ENCODE measurements at places on chromosomes 16 and 17. TPM values are rescaled to one million over a fixed set of nuclear protein-coding genes. Genes with fewer than 3 reads are reported as not detected.

- no peak for DNase-seq
Measured at GRCh38 chr17:4898351-4898750, 985 bp upstream of the C17orf107 start.

DNA sequence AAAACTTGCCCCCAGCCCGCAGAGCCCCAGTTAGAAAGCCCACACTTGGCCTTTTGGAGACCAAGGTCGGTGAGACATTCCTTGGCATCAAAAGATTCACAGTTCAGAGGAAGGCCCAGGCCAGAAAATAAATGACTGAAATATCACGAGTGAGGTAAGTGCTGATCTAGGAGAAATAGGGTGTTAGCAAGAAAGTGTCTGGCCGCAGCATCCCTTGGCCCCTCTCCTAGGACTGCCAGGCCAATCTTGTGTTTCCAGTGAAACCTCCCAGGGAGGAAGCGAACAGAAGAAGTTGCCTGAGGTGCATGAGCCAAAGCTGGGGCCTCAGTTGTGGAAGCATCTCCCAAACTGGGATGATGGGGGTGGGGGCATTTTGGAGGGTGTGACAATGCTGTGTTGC lies 22.5 kb upstream of the NSMCE1 start:
- DNase-seq = no peak

The CTF1 gene
- polyA plus RNA-seq = 1.5 TPM

The AATK gene
- polyA plus RNA-seq = 4.1 TPM

The HOXB1 gene
- not detected for polyA plus RNA-seq

The ARRB2 gene
- polyA plus RNA-seq = 51.7 TPM

The PFN1 gene
- polyA plus RNA-seq = 1,404 TPM

GRCh38 chr16:12586701-12587100 lies 217.0 kb downstream of the CPPED1 start:
- no peak for DNase-seq

DNA sequence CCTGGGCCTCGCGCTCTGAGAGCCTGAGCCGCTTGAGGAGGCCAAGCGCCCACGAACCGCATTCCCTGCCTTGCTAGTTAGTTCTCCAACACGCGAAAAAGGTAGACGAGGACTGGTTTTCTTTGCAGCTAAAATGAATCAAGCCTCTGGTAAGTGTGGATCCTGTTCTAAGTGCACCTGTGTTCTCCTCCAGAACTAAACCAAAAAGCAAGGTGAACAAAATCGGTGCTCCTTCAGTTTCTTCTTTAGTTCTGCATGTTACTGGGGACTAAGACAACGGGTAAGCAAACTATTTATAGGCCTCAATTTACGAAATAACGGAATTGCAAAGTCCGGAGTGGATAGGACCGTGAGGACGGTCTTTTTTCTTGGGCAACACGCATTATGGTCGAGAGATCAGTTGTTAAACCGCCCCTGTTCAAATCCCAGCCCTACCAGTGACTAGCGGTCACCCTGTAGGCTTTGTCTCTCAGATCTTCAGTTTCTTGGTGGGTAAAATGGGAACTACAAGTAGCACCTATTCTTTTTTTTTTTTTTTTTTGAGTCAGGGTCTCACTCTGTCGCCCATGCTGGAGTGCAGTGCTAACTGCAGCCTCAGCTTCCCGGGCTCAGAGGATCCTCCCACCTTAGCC lies 993 bp upstream of the ANKRD11 start:
- no peak for DNase-seq

GRCh38 chr17:39217734-39218369 lies 7.9 kb downstream of the STAC2 start:
- no peak for DNase-seq

DNA sequence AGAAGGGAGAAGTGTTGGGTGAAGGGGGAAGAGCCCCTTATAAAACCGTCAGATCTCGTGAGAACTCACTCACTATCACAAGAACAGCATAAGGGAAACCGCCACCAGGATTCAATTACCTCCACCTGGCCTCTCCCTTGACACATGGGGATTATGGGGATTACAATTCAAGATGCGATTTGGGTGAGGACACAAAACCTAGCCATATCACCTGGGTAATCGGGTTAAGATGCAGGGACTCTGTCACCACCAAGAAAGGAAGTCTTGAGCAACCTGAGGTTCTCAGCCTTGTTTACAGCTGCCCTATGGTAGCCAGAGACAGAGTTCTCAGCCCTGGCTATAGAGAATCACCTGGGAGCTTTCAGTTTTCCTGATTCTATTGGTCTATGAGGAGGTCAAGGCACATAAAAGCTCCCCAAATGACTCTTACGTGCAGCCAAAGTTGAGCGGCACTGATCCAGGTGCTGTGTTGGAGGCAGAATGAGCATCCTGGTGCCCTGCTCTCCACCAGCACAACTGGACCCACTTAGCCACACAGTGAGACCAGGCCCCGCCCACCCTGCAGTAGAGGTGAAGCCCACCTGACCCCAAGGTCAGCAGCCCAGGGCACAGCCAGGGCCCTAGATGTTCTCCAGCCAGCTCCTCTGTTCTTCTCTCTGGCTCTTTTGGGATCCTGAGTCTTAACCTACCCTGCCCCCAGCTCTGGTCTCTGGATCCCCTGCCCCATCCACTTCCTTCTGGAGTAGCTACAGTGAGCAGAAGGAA lies 138.5 kb upstream of the CDH5 start:
- DNase-seq = no peak

DNA sequence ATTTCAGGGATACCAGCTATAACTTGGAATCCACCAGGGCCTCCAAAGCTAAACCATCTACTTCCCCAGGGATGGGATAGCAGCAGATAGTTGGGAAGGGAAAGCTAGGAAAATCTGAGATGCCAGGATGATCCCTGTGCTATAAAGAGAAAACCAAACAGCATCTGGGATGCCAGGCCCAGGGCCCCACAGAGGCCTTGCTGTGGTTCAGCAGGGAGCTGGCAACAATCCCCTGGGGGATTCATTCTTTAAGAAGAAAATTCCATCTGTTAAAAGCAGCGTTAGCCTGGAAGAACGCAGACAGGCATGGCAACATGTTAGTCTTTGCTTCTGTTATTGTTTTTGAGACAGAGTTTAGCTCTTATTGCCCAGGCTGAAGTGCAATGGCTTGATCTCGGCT lies 16.6 kb downstream of the MYO18A start:
- DNase-seq = no peak

DNA sequence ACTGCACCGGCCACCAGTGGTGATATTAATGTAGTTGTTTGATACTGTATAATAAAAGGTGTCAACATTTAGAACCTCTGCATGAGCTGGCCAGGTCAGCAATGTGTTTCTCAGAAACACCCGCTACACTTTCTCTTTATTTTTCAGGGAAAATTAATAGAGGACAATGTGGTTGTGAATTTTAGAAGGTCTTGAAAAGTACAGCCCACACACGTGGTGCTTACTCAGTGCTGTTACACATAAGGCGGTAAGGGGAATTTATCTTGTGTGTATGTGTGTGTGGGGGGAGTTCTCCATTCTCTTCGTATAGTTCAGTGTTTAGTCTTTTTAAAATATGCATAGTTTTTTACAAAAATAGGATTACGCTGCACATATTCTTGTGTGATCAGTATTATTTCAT lies 4.4 kb upstream of the ZFP1 start:
- no peak for DNase-seq

DNA sequence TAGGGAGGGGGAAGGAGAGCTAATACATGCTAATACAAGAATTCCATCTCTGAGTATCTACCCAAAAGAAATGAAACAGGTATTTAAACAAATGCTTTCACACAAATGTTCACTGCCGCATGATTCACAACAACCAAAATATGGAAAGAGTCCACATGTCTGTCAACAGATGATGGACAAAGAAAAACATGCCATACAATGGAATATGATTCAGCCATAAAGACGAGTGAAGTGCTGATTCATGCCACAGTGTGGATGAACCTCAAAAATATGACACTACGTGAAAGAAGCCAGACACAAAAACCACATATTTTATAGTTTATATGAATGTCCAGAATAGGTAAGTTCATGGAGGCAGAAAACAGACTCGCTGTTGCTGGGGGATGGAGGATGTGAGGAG lies 321.4 kb downstream of the FOXL1 start:
- DNase-seq = no peak

DNA sequence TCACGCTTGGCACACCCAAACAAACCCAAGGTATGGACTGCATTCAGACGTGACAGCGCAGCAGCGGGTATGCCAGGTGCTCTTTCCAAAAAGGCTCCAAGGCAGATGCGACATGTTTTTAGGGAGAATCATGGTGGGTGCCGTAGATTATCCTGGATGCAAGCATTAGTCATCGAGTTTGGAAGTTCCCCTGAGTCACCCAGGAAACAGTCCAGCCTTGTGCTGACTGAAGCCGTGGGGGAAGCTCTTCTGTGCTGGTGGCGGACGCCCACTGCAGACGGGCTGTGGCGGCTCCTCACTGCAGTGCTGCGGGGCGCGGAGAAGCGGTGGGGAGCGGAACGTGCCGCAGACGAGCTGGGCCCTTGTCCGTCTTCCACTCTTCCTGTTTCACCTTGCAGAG lies 13.9 kb downstream of the JPT2 start:
- no peak for DNase-seq

The FLYWCH2 gene
- 30.7 TPM for polyA plus RNA-seq

- DNase-seq = peak; percentile 95
Measured at GRCh38 chr17:75872434-75873351, 5.7 kb downstream of the TRIM47 start.

GRCh38 chr17:69709441-69709840 lies 294.9 kb downstream of the MAP2K6 start:
- no peak for DNase-seq

The PPY gene
- polyA plus RNA-seq = not detected

The CHD9 gene
- polyA plus RNA-seq = 20.1 TPM

The USP31 gene
- 0.60 TPM for polyA plus RNA-seq

- peak; percentile 78 for DNase-seq
Measured at GRCh38 chr17:77433385-77434135, 292.8 kb downstream of the SEC14L1 start.

GRCh38 chr17:32976605-32977004 lies 15.0 kb upstream of the SPACA3 start:
- DNase-seq = no peak

DNA sequence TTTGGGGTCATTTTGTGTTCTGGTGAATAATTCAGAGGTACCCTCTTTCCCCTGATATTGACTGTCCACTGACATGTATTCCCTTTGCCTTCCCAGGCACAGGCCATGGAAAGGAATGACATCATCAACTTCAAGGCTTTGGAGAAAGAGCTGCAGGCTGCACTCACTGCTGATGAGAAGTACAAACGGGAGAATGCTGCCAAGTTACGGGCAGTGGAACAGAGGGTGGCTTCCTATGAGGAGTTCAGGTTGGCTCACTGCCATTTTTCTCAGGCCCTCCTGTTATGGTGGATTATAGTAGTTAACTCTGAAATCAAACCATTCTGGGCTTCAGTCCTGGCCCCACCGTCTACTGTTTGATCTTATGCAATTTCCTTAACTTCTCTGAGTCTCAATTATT lies 1.6 kb upstream of the EFTUD2 start:
- DNase-seq = peak; percentile 83

GRCh38 chr17:44390250-44390870 lies 911 bp upstream of the ITGA2B start:
- no peak for DNase-seq

The SPNS3 gene
- polyA plus RNA-seq = not detected

DNA sequence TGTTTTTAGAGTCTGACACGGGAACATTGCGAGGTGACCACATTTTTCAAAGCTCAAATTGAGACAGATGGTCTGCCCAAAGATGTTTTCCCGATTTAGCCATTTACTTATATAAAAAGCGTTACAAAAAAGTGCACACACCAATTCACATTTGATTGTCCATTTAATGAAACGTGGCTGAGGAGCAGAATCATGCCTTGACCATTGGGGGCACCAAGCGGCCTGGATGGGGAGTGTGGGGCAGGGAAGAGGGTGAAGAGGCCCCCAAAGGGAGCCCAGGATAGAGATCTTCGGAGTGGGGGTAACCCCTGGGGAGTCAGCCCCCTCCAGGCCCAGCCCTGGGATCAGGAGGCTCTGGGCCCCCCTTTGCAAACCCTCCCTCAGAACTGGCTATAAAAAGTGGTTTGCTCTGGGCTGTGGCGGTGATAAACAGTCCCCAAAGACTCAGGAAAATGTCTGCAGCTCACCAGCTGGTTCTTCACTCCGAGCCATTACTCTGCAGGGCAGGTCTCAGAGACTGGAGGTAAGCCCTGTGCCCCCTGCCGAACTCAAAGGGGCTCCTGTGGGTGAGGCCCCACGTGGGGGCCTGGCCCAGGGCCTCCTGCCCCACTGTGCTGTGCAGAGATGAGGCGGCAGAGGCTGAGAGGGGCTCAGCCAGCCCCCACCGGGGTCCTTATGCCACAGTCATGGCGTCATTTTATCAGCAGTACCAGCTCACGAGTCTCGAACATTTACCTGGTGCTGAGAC lies 105.9 kb upstream of the SEC14L1 start:
- DNase-seq = no peak

- no peak for DNase-seq
Measured at GRCh38 chr17:29169806-29170591, 10.2 kb downstream of the MYO18A start.

The NHLRC4 gene
- polyA plus RNA-seq = 0.60 TPM

The NUP93 gene
- polyA plus RNA-seq = 13.8 TPM

- DNase-seq = peak; percentile 63
Measured at GRCh38 chr17:10243883-10244844, 45.8 kb upstream of the GAS7 start.

The IL21R gene
- polyA plus RNA-seq = 7.9 TPM

- no peak for DNase-seq
Measured at GRCh38 chr16:65415460-65415859, 293.6 kb upstream of the CDH11 start.

DNA sequence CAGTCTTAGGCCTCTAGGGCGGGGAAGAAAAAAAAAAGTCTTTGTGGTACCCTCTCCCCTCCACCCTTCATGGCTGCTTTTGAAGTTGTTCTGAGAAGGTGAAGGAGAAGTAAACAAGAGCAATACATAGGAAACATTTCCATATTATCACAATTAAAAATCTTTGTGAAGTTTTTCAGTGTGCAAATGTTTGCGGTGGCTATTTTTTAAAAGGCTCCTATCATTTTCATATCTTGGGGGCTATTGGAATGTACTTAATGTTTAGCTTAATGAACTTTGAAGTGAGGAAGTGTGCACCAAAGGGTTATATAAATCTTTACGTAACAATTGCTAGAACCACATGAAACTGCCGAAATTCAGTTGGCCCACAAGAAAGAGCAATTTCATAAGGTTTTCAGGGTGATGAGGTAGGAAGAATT lies 7.6 kb downstream of the NOL11 start:
- no peak for DNase-seq

DNA sequence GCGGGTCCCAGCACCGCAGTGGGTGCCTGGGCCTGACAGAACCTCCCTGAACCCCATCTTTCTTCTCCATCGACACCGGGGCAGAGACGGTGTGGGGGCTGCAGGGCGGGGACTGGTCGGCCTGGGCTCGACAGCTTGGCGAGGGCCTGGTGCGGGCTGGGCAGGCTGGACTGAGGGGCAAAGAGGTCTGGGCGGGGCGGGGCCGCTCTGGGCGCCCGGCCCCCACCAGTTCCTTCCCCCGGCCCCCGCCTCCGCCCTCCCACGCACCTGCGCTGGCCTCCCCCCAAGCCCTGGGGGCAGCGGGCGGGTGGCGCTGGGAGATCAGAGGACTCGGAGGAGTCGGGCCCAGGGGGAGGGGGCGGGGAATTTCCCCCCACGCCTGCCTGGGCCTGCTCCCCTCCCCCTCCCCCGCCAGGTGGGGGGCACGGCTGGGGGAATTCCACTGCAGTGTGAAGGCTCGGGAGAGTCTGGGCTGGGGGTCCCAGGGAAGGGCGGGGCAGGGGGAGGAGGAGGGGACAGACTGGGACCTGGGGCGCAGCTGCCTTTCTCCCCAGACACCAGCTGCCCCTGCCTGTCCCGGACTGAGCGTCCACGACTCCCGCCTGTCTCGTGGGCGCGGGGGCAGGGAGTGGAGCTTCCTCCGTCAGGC lies 877 bp upstream of the KREMEN2 start:
- no peak for DNase-seq
